ENCODE measurements at places on chromosomes 11 and 22. TPM values are rescaled to one million over a fixed set of nuclear protein-coding genes. Genes with fewer than 3 reads are reported as not detected.

MRGPRX3 gene
- not detected for total RNA-seq

AP5B1 gene
- 18.1 TPM for total RNA-seq

DEUP1 gene
- 0.27 TPM for total RNA-seq

NLRP6 gene
- total RNA-seq: not detected

GAL gene
- total RNA-seq: 0.60 TPM

API5 gene
- total RNA-seq: 76.6 TPM

MRGPRD gene
- total RNA-seq: not detected

CATSPER1 gene
- not detected for total RNA-seq

CARD10 gene
- 4.5 TPM for total RNA-seq

OR51B6 gene
- not detected for total RNA-seq

YPEL1 gene
- total RNA-seq: 12.2 TPM

MPZL2 gene
- not detected for total RNA-seq

COX8A gene
- total RNA-seq: 712 TPM

VSIG10L2 gene
- not detected for total RNA-seq

OR8A1 gene
- not detected for total RNA-seq

TPBGL gene
- total RNA-seq: 0.21 TPM

OR51B2 gene
- total RNA-seq: not detected

HBG2 gene
- total RNA-seq: not detected

PHF21A gene
- 38.2 TPM for total RNA-seq

UPK3A gene
- not detected for total RNA-seq

SHISAL1 gene
- total RNA-seq: 2.8 TPM

Measured in cardiac muscle cell (in vitro differentiated cells and primary cell).